Activated CD8-positive, alpha-beta memory T cell treated with anti-CD3 and anti-CD28 coated beads, Interleukin-2, amount 50 U/mL, for 48 hours (primary cell): ENCODE measurements at places on chromosomes 12 and 14.

DNA sequence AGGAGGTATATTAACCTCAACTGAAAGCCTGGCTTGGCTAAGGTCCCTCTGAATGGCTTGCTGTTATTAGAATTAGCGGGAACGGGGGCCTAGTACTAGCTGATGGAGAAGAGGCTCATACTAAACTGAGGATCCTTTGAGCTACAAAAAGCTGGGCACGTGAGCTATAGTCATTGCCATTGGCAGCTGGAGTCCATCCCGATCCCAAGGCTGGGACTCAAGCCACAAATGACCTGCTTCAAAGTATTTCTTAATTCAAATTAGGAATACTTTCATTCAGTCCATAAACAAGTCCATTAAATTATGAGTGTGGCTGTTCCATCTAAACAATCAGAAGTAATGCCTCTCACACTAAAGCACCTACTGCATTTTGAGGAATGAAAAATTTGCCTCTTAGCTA, 114.5 kb downstream of the DACT1 start:
- DNase-seq: no peak

DNA sequence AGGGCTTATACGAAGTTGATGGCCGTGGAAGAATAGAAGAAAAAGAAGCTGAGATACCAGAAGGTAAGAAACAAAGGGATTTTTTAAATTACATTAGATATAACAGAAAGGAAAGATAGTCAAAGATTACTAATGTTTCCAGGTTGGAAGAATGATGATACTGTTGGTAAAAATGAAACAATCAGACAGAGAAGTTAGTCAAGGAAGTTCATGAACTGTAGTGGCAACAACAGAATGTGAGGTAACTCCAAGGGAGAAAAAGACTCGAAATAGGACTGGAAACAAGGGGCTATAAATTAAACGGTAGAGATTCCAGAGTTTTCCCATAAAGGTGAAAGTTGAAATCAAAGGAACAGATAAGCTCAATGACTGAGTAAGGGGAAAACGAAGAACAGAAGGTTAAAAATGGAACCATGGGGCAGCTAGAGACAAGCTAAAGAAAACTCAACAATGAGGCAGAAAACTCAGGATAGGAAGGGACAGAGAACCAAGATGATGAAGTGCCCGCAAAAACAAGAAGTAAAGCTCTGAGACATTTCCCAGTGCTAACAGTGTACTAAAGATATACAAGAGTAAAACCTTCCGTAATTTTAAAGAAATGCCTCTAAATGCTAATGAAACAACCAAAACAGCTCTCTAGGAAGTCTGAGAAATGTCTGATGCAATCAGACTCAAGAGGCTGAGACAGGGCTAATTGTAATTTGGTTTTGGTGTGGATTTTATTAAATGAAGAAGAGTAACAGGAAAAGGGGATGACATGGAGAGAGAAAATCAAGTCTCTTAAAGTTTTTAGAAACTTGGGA, 70.0 kb downstream of the PPP2R5E start:
- DNase-seq: no peak

- no peak for DNase-seq
These were observed 277.9 kb downstream of the ITPR2 start for GRCh38 chr12:26555139-26555538.

- DNase-seq: no peak
These were observed 51.3 kb upstream of the PLBD1 start for GRCh38 chr12:14618983-14619382.

DNA sequence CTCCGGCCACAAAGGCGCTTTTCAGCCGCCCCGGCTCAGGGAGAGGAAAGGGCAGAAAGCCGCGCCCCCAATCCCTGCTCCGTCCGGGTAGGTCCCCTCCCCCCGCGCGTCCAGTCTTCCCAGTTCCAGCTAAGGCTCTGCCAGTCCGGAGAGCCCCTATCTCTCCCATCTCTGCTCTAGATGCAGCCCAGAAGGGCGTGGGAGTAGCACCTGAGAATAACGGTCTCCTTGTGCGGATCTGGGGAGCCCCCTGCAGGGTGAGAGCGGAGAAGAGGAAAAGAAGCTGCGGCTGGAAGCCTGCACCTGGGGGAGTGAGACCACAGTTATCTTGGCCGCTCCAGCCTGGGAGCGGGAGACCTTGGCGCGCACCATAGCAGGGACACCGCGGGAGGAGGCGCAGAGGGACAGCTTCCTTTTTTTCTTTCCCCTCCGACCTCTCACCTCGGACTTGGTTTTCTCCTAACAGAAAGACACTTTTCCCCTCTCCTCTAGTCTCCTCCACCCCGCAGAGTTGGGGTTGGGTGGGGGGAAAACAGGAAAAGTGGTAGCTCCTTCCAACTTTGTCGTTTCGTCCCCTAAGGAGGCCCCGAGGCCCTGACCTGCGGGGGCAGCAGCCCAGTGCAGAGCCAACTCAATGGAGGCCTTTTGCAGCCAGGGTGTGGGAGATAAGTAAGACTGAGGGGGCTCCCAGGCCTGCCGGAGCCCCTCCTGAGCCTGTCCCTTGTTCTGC, 2.4 kb downstream of the DHH start:
- DNase-seq: peak; percentile 75

DNA sequence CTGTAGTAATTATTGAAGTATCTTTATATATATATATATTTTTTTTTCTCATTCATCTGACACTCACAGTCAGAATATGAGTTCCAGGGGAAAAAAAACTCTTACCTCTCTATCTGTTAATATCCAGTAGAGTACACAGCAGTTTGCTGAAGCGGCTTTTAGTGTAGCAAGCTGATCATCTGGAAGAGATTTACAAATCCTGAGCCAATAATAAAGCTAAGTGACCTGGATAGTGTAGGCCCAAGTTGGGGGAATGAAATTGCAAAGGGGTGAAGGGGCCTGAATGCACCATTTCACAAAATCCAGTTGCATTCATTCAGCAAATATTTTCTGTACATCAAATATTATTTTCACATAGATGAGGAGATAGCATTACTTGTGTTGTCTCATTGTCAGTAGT, 234.6 kb upstream of the FLRT2 start:
- DNase-seq: no peak

GRCh38 chr14:90785471-90785870, 30.8 kb downstream of the TTC7B start:
- DNase-seq: peak; percentile 15

DNA sequence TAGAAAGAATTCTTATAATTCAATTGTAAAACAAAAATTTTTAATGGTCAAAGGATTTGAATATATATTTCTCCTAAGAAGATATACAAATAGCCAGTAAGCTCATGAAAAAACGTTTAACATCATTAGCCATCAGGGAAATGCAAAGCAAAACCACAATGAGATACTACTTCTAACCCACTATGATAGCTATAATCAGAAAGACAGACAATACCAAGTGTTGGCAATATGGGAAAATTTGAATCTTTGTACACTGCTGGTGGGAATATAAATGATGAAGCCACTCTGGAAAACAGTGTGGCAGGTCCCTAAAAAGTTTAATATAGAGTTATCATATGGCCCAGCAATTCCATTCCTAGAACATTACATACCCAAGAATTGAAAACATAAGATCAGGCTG, 25.4 kb downstream of the RALGAPA1 start:
- no peak for DNase-seq

GRCh38 chr12:118521036-118521370, 144.6 kb downstream of the SUDS3 start:
- no peak for DNase-seq

- DNase-seq: peak; percentile 84
These were observed 3.7 kb downstream of the SELPLG start for GRCh38 chr12:108629824-108630476.
